Endothelial cell (in vitro differentiated cells): ENCODE measurements at places on chromosomes 1 and 21. TPM values are rescaled to one million over a fixed set of nuclear protein-coding genes. Genes with fewer than 3 reads are reported as not detected.

GRCh38 chr1:226891846-226892523 lies 21.6 kb downstream of the PSEN2 start:
- no peak for DNase-seq

- no peak for DNase-seq
Observed at GRCh38 chr1:183630748-183631147, 4.8 kb downstream of the ARPC5 start.

- no peak for DNase-seq
Observed at GRCh38 chr1:61028136-61028535, 54.2 kb upstream of the NFIA start.

GRCh38 chr1:158329733-158330132 lies 1.6 kb downstream of the CD1B start:
- DNase-seq = no peak

DNA sequence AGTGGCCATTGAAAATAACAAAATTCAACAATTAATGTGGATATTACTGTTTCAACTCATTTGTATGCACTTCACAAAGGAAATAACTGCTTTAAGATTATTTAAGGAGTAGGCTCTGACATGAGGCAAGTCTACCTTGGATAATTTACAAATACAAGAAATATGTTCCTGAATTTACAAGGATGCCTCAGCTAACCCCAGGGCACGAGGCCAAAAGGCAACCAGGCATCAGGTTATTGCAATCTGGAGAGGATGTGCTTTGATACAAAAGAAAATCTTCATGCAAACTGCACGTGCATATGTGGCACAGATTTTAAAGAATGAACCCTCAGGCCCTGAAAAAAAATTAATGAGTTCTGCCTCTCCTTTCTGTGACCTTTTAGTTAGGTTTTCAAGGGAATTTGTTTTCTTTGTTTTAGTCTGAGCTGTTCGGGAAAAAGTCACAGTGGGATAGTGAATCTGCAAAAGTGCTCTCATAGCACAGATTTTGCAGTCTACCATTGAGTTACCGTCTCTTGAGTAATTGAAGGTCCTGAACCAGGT lies 1304.2 kb upstream of the ADGRL4 start:
- no peak for DNase-seq

GRCh38 chr1:98369463-98369862 lies 292.1 kb upstream of the SNX7 start:
- no peak for DNase-seq

GRCh38 chr1:7117399-7118281 lies 332.4 kb downstream of the CAMTA1 start:
- DNase-seq = peak; percentile 11

DNA sequence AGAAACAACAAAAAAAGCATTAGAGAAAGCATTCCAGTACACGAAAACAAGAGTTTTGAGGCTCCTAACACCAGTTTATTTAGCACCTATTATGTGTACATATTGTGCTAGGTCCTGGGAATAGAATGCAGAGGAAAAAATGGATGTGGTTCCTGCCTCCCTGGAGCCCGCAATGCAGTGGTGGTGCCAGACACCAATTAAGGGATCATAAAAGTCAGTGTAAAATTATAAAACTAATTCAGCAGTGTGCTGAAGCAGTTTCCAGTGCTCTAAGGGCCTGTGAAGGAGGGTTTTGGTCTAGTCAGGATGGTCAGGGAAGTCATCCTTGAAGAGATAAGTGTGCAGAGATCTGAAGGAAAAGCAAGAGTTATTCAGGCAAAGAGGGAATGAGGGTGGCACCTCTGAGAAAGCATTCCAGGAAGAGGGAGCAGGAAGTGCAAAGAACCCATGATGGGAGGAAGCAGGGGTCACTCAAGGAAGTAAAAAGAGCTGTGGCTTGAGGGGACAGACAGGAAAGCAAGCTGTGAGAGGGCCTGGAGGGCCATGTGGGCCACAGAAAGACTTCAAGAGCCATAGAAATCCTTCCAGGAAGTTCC lies 65.2 kb upstream of the IFNLR1 start:
- no peak for DNase-seq

DNA sequence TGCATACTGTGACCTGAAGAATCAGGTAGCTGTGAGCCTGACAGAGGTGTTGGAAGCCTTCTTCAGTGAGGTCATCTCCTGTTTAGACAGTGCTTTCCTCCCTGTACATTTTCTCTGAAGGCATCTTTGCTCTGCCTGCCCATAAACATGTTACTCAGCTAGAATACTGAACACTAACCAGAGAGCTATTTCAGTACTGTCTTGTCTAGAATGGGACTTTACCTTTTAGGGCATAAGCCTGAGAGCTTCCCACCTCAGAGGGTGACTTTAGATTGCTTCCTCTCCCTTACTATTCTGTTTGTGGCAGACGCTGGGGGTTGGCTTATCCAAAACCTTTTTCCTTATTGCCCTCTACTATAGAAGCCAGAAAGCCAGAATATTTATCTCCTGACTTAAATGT lies 23.3 kb upstream of the ZNF326 start:
- no peak for DNase-seq

Gene CLDN17
- total RNA-seq = not detected

Gene CHRM3
- total RNA-seq = 41.7 TPM

Gene KIAA1614
- total RNA-seq = 2.6 TPM

Gene BARHL2
- total RNA-seq = not detected
